Uterus (tissue), 4 donors: ENCODE measurements at places on chromosomes 6 and 20. TPM values are rescaled to one million over a fixed set of nuclear protein-coding genes. Genes with fewer than 3 reads are reported as not detected.

- no peak for DNase-seq
Measured at GRCh38 chr6:22473991-22474682, 95.2 kb upstream of the HDGFL1 start.

DNA sequence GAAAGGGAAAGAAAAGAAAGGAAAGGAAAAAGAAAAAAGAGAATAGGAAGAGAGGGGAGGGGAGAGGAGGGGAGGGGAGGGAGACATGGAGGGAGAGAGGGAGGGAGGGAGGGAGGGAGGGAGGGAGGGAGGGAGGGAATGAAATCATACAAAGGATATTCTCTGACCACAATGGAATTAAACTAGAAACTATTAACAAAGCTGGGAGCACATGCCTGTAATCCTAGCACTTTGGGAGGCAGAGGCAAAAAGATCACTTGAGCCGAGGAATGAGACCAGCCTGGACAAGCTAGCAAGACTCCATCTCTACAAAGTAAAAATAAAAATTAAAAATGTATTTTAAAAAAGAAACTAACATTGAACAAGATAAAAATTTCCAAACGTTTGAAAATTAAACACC, 62.8 kb downstream of the ILRUN start:
- DNase-seq, result no peak

GRCh38 chr6:3635482-3635881, 116.0 kb downstream of the PXDC1 start:
- no peak for DNase-seq

- no peak for DNase-seq
Measured at GRCh38 chr20:2633381-2633780, 19.1 kb upstream of the NOP56 start.

Gene DEF6
- 8.9 TPM for total RNA-seq

Gene OGFRL1
- 35.6 TPM for total RNA-seq

Gene SLC2A10
- total RNA-seq, result 9.4 TPM
